GM23248 (cell line): ENCODE measurements at places on chromosomes 7 and 10. TPM values are rescaled to one million over a fixed set of nuclear protein-coding genes. Genes with fewer than 3 reads are reported as not detected.

The NKX1-2 gene
- not detected in 2 replicates for total RNA-seq

- DNase-seq, result no peak
These were observed 18.3 kb downstream of the CYP26A1 start for GRCh38 chr10:93091960-93092359.

DNA sequence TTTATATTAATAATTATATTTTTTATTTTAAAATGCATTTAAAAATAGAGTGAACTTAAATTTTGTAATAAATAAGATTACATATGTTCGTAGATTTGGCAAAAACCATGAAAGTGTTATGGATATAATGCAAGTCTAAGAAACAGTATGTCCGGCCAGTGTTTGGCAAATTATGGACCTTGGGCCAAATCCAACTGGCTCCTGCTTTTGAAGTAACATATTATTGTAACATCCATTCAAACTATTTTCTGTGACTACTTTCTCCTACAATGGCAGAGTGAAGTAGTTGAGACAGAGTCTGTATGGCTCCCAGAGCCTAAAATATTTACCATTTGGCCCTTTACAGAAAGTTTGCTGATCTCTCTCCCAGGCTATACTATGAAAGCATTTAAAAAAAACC is 38.9 kb downstream of the TMEM229A start:
- DNase-seq, result no peak

GRCh38 chr7:48033922-48034321 is 1.4 kb upstream of the C7orf57 start:
- no peak for DNase-seq

DNA sequence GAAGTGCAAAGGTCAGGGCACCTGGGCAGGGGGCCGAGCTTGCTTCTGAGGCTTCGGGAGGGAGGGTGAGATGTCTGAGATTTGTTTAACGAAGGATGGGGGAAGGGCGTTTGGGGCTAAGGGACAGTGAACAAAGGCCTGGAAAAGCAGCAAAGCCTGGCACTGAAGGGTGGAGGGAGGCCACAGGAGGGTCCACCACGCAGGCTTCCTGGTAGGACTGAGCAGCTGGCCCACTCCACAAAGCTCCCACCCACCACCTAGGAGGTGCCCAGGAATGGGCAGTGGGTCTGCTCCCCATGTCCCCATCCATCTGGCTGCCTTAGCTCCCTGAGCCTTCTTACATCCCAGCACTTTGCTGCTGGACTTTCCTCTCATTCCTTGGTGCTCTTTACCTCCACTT is 39.4 kb upstream of the CXCL12 start:
- no peak for DNase-seq

DNA sequence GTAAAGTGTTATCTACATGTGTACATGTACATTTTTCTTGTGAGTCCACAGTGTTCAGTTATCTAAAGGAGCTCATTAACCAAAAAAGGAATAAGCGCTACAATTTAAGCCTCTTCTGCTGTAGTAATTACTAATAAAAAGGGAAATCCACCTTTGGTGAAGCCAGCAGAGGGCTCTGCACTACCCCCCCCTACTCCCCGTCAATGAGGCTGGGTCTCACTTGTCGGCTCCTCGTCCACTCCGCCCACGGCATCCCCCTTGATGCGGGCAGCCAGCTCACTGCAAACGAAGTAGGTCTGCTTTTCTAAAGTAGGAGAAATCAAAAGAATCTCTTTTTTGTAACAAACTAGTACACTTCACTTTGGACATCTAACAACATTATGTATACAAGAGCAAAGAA is 4.7 kb upstream of the WASHC2A start:
- DNase-seq, result no peak

The AUTS2 gene
- total RNA-seq, result 1.4 and 3.0 TPM in 2 replicates
